SK-N-SH (cell line): ENCODE measurements at places on chromosomes 3 and 15.
A peak's percentile ranks its signal among the peaks of the same experiment; 100 is the strongest.

DNA sequence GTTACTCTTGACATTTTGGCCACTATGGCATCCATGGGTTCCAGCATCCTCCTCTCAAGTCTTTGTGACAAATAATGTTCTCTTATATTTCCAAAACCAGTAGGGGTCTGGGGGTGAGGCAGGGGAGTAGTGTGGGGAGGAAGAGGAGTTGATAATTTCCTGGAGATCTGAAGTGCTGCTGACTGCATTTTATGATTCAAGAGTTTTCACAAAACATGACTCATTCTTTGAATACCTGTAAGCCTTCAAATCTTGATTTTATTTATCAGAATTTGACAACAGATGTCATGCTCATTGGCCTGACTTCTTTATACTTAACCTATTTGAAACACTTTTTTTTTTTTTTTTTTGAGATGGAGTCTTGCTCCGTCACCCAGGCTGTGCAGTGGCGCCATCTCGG lies 98.8 kb upstream of the PLXND1 start:
- DNase-seq: no peak

GRCh38 chr3:116135457-116136085 lies 309.7 kb downstream of the LSAMP start:
- DNase-seq: peak; percentile 36

GRCh38 chr3:100098784-100099070 lies 15.6 kb downstream of the FILIP1L start:
- no peak for DNase-seq

- no peak for DNase-seq
These were observed 82.3 kb upstream of the AGTR1 start for GRCh38 chr3:148615382-148615781.

DNA sequence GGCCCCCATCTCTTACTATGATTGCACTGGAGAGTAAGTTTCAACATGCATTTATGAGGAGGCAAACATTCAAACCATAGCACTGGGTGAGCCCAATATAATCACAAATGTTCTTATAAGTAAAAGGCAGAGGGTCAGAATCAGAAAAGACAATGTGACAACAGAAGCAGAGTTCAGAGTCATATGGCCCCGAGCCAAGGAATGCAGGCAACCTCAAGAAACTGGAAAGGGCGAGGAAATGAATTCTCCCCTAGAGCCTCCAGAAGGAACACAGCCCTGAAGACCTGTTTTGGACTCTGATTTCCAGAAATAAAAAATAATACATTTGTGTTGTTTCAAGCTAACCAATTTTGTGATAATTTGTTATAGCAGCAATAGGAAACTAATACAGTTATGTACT lies 81.3 kb upstream of the ABI3BP start:
- no peak for DNase-seq

DNA sequence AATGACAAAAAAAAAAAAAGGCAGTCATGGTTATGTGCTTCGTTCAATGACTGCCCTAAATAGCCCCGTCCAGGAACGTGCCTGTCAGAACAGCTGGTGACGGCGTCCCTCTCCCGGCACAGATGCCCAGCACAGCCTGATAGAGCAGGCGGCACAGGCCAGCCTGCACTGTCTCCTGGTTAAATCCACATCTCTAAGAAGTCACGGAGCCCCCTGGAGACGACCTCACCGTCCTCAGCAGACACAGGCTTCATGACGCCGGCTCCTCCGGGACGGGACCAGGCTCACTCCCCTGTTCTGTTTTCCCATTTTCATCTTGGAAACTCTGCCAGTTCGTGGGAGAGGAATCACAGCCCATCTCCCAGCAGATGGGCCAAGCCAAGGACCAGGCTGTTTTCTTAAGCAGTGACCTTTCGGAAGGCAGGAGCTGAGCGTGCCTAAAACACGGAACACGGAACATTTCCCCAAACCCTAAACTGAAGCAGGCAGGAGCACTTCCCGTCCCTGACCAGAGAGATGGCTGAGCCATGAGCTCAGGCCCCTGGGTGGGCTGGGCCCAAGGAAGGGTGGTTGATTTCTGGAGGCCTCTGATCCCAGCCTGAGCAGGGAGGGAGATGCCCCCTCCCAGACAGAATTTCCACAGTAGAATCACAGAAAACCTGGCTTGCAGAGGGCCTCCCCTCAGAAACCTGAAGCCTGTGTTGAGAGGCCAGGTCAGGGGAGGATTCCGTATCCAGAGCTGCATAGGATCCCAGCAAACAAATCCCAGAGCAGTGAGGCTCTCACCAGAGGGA lies 35.9 kb downstream of the ADCY5 start:
- no peak for DNase-seq

- DNase-seq: no peak
These were observed 297.0 kb upstream of the EPHA3 start for GRCh38 chr3:88810455-88810854.

GRCh38 chr3:183907911-183908331 lies 23.2 kb upstream of the PARL start:
- peak; percentile 32 for DNase-seq

DNA sequence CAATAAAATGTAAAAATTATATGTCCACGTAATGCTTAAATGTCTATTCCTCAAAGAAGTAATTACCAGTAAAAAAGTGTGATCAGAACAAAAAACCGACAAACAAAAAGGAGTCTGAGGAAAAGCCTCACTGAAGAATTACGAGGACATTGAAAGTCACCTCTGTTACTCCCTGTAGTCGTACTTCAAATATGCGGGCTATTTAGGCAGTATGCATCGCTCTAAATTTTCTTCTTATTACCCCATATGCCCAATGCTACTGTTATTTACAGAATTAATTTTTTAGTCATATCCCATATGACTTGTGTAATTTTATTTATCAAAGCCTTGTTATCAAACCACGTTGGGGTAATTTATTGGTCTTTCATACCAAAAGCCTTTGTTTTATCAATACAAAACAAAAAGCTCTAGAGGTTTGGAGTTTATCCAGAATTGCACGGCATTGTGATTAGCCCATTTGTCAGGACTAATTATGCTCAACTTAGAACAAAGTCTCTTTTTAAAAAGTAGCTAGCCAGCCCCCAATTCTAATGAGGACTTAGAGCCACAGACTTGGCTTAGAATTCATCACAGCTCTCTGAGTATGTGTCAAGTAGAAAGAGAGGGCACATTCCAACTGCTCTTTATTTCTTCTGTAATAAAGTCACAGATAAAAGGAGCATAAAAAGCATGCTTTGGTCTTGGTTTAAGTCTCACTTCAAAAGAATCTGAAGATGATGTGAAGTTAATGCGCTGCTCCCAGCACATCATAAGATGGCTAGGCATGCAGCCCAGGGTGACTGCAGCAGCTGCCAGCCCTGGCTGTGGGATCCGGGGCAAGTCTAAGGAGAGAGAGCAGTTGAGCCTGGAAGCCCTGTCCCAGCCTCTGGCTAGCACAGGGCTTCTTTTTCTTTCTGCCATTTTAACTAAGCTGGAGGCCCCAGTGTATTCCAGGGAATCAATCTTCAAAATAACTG lies 521.0 kb downstream of the GABRG3 start:
- no peak for DNase-seq

- DNase-seq: no peak
These were observed 19.9 kb downstream of the DNASE1L3 start for GRCh38 chr3:58190882-58191281.

GRCh38 chr15:78208887-78209645 lies 25.3 kb downstream of the ACSBG1 start:
- no peak for DNase-seq

DNA sequence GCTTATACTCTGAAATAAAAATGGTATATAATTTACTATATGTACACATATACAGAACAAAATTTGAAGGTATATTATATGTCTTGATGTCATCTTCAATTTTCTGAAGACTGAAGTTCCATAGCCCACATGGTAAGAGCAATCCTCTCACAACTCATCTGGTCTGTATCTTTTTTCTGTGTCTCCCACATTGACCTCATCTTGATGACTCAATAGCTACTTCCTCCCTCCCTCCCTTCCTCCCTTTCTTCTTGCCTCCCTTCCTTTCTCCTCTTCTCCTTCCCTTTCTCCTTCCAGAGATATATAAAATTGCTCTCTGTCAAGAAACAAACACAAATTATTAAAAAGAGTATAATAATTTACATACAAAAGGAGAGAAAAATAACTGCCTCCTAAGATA lies 268.5 kb downstream of the SQOR start:
- DNase-seq: no peak

DNA sequence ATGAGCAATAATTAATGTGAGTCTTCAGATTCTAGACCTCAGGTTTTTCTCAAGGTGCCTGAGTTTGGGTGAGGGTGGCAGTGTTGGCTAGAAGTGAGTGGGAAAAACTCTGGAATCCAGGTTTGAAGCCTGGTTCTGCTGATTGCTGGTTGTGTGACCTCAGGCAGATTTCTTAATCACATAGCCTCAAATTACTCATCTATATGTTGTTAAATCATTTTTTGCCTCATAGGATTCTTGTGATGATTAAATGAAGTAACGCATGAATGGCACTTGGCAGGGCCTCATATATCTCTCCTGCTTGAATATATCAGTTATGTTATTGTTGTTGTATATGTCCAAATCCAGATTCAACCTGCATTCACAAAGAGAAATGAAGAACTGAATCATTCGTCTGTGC lies 60.5 kb downstream of the NR2F2 start:
- no peak for DNase-seq
